Stomach (tissue), 19 donors: ENCODE measurements at places on chromosomes 11 and 22. TPM values are rescaled to one million over a fixed set of nuclear protein-coding genes. Genes with fewer than 3 reads are reported as not detected.

DNA sequence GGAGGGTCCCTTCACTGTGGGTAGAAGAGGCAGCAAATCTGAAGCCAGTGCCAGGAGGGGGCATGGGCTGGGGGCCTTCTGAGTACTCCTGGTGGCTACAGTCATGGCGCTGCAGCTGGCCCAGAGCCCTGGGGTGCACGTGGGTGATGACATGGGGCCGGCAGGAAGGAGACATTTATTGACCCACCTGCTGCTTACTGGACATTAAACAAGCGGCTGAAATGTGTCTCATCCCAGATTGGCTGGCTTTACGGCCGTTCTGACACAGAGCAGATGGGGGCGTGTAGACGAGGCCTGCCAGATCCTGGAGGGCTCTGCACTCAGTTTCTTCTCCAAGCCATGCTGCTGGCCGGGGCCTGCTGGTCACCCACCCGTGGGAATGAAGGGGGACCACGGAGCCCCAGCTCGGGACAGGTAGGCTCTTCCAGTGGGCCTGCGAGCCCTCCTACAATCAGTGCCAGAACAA is 906.9 kb downstream of the BRD1 start:
- DNase-seq = peak; percentile 26

The RAB39A gene
- 3.2 TPM for total RNA-seq

GRCh38 chr11:93572621-93573020 is 29.4 kb upstream of the SMCO4 start:
- DNase-seq = no peak

GRCh38 chr11:1222491-1223345 is at the start of gene MUC5B:
TSS of gene MUC5B (plus strand) at chr11:1223066. CDS start at chr11:1223124, 58 bp downstream.
- DNase-seq = peak; percentile 85
